ENCODE measurements at places on chromosomes 6 and 20. TPM values are rescaled to one million over a fixed set of nuclear protein-coding genes. Genes with fewer than 3 reads are reported as not detected.

The ID1 gene
- 36.1 TPM for total RNA-seq

The HTR1E gene
- total RNA-seq = under 0.01 TPM

The HLA-DOA gene
- not detected for total RNA-seq

The TCP11 gene
- total RNA-seq = 0.25 TPM

The SRMS gene
- not detected for total RNA-seq

The SOX18 gene
- total RNA-seq = 0.12 TPM

The PPP1R16B gene
- 5.3 TPM for total RNA-seq

The IMPG1 gene
- 0.37 TPM for total RNA-seq

The TRIM10 gene
- total RNA-seq = not detected

The MRAP2 gene
- total RNA-seq = 4.9 TPM

The FGD2 gene
- not detected for total RNA-seq

Data from uterine smooth muscle cell (primary cell).